GM23248 (cell line): ENCODE measurements at places on chromosomes 5 and 9. TPM values are rescaled to one million over a fixed set of nuclear protein-coding genes. Genes with fewer than 3 reads are reported as not detected.

The BNC2 gene
- total RNA-seq = 18.5 and 18.6 TPM in 2 replicates

The LCN1 gene
- total RNA-seq = not detected in 2 replicates

The EGFL7 gene
- total RNA-seq = 13.7 and 15.3 TPM in 2 replicates

The SV2C gene
- total RNA-seq = not detected in 2 replicates

The OR1J2 gene
- total RNA-seq = 0.22 TPM in 1 of 2 replicates, not detected in the other

The C5orf58 gene
- total RNA-seq = not detected in 2 replicates

The SLC6A7 gene
- not detected in 2 replicates for total RNA-seq

The ENDOG gene
- 11.6 and 26.7 TPM in 2 replicates for total RNA-seq

The TEK gene
- 7.1 and 10.2 TPM in 2 replicates for total RNA-seq

The MEIKIN gene
- total RNA-seq = not detected in 2 replicates

The CYLC2 gene
- total RNA-seq = not detected in 2 replicates

The INSYN2B gene
- total RNA-seq = 43.2 and 50.7 TPM in 2 replicates

The INSL4 gene
- not detected in 2 replicates for total RNA-seq

The WNT8A gene
- total RNA-seq = not detected in 2 replicates
